Ureter (tissue), 1 donor: ENCODE measurements at places on chromosomes 16 and 17.

DNA sequence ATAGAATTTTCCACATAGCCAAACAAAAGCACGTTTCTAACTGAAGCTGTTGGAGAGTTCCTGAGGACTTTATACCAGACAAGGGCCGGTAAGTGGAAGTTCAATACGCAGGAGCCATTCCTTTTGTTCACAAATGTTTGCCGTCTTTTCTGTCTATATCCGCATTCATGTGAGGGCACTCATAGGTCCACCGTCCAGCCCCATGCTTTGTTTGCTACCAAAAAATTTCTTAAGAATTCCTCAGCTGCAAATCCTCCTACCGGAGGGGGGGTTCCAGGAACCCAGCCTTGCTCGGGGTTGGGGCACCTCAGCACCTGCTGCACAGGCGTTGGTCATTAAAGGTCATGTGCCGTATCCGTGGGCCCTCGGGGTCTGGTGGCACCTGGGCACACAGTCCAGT is 276.8 kb downstream of the SEC14L1 start:
- DNase-seq: no peak

DNA sequence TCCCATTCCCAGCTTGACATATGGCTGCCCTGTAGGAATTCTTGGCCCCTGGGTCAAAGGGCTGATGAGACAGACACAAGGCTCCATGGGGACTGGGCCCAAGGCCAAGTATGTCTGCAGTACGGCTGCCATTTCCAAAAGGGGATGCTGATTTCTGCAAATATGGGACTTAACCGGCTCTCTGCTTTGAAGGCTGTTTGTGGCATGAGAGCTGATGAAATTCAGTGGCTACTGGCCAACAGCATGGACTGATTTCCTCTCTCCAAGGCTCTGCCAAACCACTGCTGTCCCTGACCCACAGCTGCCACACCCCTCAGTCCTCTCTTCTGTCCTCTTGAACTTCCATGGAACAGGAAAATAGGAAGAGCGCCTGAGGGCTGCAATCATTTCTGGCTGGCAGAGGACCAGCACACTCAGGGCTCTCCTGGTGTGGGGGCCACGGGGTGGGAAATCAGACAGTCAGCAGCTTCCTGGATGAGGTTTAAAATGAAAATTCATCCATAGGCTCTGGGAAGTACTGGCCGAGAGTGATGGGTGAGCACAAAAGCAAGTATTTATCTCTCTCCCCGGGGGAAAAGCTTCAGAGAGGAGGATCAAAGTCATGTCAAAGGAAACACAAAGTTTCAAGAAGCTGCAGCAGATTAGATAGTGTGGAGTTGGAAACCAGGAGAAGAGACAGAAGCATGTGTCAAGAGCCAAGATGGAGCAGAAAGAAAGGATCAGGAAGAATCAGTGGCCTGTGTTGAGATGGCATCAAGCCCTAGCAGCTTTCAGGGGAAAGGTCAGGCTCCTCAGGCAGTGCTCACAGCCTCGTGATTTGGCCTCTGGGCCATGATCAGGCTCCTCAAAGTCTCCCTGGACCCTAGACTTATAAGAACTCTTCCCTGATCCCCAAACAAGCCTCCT is 64.1 kb upstream of the SREBF1 start:
- DNase-seq: peak; percentile 88

DNA sequence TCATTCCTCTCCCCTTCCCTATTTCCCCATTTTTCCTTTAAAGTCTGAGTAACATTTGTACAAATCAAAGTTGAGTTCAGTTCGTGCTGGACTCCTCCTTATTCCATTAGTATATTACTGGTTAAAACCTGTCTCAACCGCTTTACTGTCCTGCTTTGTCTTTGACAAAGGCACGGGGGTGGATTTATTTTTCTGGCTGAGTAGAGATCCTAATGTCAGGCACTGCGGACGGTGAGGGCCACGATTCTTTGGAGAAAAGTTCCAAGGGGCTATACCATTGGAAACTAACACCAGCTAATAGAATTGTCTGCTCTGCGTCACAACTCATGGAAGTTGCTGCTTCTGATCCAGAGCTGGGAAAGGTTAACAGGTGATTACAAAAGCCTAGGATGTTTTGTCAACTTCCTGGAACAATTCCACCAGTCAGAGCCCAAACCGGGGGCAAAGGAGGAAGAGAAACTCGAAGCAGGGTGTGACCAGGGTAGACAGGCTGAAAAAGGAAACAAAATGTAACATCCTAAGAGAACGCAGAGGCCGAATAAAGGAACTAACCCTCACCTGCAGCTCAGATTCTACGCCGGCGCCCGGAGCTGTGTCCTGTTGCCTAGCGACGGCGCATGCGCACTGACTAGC is 12.4 kb downstream of the TAT start:
- no peak for DNase-seq

DNA sequence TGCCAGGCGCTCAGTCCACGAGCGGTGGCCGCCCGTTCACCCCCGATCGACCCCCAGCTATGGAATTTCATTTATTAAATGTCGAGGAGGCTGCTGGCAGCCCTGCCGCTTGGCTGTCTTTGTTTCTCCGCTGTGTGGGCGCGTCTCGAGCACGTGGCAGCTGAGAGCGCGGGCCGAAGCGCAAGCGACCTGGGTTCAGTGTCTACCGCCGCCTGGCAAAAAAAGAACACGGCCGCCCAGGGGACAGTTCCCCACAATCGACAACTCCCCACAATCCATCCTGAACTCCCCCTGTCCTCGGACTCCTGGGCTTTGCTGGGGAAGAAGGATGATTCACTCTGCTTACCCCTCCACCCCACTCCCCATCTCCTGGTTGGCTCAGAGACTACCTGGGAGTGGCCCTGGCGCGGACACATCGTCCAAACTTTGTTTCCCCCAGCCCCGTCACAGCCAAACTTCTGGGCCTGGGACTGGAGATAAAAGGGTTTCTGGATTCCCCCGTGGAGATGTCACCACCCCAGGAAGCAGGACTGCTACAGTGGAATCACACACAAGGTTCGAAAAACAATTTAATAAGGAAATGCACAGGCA is 1.7 kb upstream of the ANKRD13B start:
- no peak for DNase-seq

- DNase-seq: no peak
Measured at GRCh38 chr17:46171939-46172338, 21.3 kb downstream of the KANSL1 start.
